ENCODE measurements at places on chromosomes 6 and 20.

- DNase-seq: no peak
Measured at GRCh38 chr6:157982563-157983405, 1.1 kb downstream of the SYNJ2 start.

GRCh38 chr6:22141241-22141745 lies 155.5 kb downstream of the PRL start:
- DNase-seq: no peak

DNA sequence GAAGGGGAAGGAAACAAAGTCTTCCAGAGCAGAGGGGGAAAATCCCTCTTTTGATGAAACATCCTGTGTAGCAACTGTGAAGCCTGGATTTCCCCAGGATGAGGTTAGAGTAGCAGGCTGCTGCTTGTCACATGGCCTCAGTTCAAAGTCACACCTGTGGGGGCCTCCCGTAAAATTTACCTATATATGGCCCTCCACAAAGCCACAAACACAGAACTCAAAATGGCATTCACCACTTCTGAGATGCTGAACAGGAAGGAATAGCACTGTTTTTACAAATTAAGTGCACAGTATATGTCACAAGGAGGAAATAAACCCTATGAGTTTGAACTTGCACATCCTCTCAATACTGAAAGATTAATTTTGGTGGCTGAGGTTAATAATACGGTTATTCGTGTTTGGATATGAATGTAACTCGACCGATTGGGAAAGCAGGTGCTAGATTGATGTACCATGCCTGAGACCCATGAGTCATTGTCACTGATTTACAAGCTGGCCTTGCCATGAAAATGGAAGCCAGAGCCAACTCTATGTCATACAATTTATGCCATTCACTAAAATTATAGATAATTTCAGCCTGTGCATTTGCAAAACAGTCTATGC lies 70.6 kb downstream of the SGK1 start:
- DNase-seq: peak; percentile 29

DNA sequence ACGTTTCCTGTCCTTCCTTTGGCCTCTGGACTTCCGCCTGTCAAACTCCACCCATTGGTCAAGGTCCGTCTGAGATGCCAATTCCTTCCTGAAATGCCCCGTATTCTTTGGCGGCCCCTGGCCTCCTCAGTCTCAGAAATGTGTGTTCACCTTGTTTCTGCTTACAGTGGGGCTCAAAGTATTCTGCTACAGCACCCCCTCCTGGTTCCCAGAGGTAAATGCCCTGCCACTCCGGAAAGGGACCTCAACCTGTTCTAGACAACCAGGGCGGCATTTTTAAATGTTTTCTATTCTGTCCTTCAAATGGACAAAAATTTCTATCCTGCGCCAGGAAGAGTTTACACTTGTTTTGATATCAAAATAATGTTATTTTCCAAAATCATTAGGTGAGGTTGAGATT lies 12.1 kb upstream of the PAX1 start:
- DNase-seq: no peak

GRCh38 chr6:166423051-166423745 lies 40.5 kb upstream of the MPC1 start:
- no peak for DNase-seq

GRCh38 chr6:13935190-13935880 lies 10.6 kb downstream of the RNF182 start:
- DNase-seq: no peak

DNA sequence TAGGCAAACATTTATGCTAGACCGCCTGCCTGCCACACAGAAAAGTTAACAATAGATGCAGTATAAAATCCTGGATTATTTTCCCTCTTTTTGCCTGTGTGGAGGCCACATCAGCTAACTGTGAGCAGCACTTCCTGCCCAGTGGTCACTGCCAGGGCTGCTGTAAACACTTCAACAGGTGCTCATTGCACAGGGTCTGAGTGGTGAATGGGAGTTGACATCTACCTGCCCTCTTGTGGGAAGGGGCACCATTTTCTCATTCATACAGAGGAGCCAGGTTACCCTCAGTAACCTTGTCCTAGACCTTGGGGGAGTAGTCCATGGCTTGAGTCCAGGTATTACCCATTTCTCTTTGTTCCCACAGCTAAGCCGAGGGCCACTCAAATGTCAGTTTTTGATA lies 235.3 kb downstream of the TMEM242 start:
- no peak for DNase-seq

- no peak for DNase-seq
Measured at GRCh38 chr6:113318575-113318917, 538.6 kb upstream of the MARCKS start.

GRCh38 chr20:45998761-45999160 lies 9.9 kb upstream of the MMP9 start:
- no peak for DNase-seq

- DNase-seq: peak; percentile 62
Measured at GRCh38 chr6:31729515-31729978, 448 bp upstream of the DDAH2 start.

Data from stimulated activated CD8-positive, alpha-beta memory T cell treated with anti-CD3 and anti-CD28 coated beads, Interleukin-4, amount 100 ng/mL, for 4 hours (primary cell).